ENCODE measurements at places on chromosomes 7 and 10.

GRCh38 chr7:87870471-87870870, 5.7 kb downstream of the SLC25A40 start:
- no peak for DNase-seq

- no peak for DNase-seq
Measured at GRCh38 chr7:47552621-47553020, 29.3 kb downstream of the TNS3 start.

GRCh38 chr7:72441791-72442190, 29.7 kb upstream of the CALN1 start:
- DNase-seq = no peak

GRCh38 chr10:10591715-10592341, 425.8 kb upstream of the CELF2 start:
- no peak for DNase-seq
